Stimulated activated CD8-positive, alpha-beta memory T cell treated with anti-CD3 and anti-CD28 coated beads, Interleukin-4, amount 100 ng/mL, for 4 hours (primary cell): ENCODE measurements at places on chromosomes 4 and X.

GRCh38 chr4:91319556-91320268 is 984.1 kb upstream of the GRID2 start:
- DNase-seq: no peak

GRCh38 chrX:13029887-13030771 is 14.3 kb downstream of the FAM9C start:
- no peak for DNase-seq

DNA sequence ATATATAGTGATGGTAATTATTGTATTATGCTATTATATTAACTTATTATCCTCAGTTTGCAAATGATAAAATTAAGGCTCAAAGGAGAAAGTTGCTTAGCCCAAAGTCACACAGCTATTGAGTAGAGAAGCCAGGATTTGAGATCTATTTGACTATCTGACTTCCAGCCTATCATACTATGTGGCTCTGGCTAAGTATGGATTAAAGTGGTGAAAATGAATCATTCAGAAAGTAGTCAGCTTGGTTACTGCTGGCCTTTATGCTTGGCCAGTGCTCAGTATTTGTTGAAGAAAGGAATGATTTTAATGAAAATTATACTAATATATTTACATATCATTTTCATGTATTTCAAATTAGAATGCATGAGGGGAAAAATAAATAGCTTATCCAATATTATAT is 219.8 kb downstream of the SHROOM3 start:
- DNase-seq: no peak

DNA sequence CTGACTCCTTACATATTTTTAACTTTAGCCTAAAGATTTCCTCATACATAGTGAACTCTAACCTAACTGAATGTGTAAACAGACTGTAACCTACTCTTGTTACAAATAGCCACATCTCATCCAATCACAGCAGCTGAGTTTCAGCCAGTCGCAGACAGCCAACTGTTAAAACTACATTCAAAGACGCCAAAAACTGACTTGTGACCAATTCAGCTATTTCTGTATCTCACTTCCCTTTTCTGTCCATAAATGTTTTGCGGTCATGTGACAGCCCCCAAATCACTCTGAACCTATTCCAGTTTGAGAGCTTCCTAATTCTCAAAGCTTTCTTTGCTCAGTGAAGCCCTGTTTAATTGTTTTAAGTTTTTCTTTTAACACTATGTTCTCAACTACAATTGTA is 2731.9 kb downstream of the ARAP2 start:
- no peak for DNase-seq

DNA sequence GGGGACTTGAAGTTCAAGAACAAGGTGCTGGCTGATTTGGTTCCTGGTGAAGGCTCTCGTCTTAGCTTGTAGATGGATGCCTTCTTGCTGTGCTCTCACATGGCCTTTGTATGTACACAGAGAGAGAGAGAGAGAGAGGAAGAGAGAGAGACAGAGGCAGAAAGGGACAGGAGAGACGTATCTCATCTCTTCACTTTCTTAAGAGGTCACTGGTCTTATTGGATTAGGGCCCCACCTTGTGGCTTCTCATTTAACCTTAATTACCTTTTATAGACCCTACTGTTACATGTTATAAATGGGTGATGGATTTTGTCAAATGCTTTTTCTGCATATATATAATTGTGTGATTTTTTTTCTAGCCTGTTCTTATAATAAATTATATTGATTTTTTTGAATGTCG is 1444.2 kb downstream of the ADGRL3 start:
- no peak for DNase-seq

DNA sequence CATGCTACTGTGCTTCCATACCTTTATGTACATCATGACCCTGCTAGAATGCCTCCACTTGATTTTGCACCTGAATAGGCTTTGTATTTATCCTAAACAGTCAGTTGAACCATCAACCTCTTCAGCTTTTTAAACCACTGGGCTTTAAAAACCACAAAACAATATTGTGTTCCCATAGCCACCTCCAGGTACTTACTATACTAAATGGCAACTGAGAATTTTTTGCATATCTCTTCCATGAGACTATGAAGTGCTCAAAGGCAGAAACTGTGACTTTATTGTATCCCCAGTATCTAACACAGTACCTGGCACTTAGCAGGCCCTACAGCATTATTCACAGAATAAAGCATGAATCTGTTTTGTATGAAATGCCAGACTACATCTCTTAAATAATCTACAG is 39.7 kb downstream of the ANAPC10 start:
- no peak for DNase-seq

DNA sequence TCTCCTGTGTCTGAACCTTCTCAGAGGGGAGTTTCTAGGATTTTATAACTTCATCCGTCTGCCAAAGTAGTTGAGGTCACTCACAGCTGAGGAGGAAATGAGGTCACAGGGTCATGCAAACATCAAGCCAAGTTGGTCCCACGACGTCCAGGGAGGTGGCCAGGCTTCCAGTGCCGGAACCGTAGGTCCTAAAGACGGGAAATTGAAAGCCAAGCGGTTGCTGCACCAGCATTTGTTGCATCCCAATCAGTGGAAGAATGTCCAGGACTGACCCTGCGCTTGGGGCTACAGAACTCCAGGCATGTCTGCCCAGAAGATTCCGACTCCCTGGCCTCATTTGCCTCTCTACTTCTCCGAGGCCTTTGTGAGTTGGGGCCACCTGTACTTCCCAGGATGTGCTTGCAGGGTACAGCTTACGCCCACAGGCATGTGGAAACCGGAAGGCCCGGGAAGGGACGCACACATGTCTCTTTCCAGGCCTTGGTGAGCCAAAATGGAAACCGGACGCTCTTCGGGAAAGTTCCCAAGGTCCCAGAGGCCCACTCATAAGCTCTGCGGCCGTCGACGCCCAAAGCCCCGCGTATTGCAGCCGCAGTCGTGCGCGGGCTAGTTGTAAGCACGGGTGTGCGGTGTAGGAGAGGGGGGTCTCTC is 9.3 kb downstream of the PRDM8 start:
- no peak for DNase-seq

GRCh38 chr4:21656832-21657231 is 291.7 kb downstream of the KCNIP4 start:
- DNase-seq: no peak
